Activated CD8-positive, alpha-beta T cell treated with anti-CD3 and anti-CD28 coated beads for 36 hours (primary cell): ENCODE measurements at places on chromosomes 4 and X. TPM values are rescaled to one million over a fixed set of nuclear protein-coding genes. Genes with fewer than 3 reads are reported as not detected.

GRCh38 chr4:20272411-20272872 lies 20.7 kb downstream of the SLIT2 start:
- H3K4me3 ChIP-seq: no peak overlapping the region
- H3K36me3 ChIP-seq: no peaks in the 10 kb centered on the region
- H3K27me3 ChIP-seq: no peaks in the 10 kb centered on the region
- no peaks in the 10 kb centered on the region for H3K4me1 ChIP-seq

- no peaks in the 10 kb centered on the region for H3K4me1 ChIP-seq
- H3K27me3 ChIP-seq: no peaks in the 10 kb centered on the region
- no peak overlapping the region for H3K4me3 ChIP-seq
- no peaks in the 10 kb centered on the region for H3K36me3 ChIP-seq
- H3K27ac ChIP-seq: no peak overlapping the region
- DNase-seq: peak; percentile 14
These were observed 23.3 kb downstream of the ARHGAP24 start for GRCh38 chr4:85498068-85498733.

DNA sequence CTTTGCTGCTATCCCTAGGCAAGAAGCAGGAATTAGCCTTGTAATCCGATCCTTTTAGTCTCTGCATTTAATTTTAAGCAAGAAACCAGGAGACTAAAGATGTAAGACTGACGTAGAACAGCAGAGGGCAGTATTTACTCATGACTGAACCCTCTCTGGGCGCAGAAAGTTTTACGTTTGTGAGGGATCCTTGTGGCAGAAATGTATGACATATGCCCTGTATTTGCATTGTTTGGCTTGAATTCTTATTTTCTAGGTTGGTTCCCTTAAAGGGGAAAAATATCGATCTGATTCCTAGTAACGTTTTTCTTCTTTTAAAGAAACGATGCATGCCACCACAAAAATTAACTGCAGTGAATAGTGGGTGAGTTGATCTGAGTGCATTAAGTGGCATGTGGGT lies 1.3 kb upstream of the FAT4 start:
- H3K4me1 ChIP-seq: peaks cover 33% of the 10 kb centered on the region
- H3K36me3 ChIP-seq: no peaks in the 10 kb centered on the region
- H3K27me3 ChIP-seq: peaks cover 57% of the 10 kb centered on the region
- H3K4me3 ChIP-seq: no peak overlapping the region

DNA sequence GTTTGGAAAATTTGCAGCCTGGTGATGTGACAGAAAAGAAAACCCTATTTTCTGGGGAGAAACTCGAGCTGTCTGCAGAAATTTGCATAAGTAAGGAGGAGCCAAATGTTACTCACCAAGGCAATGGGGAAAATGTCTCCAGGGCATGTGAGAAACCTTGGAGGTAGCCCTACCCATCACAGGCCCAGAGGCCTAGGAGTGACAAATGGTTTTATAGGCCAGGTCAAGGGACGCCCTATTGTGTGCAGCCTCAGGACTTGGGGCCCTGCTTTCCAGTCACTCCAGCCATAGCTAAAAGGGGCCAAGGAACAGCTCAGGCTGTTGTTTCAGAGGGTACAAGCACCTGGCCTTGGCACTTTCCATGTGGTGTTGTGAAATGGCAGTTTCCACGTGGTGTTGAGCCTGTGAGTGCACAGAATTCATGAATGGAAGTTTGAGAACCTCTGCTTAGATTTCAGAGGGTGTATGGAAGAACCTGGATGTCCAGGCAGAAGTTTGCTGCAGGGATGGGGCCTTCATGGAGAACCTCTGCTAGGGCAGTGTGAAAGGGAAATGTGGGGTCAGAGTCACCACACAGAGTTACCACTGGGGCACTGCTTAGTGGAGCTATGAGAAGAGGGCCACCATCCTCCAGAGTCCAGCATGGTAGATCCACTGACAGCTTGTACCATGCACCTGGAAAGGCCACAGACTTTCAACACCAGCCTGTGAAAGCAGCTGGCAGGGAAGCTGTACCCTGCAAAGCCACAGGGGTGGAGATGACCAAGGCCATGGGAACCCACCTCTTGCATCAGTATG lies 637.6 kb upstream of the EPHA5 start:
- no peaks in the 10 kb centered on the region for H3K4me1 ChIP-seq
- no peak overlapping the region for H3K4me3 ChIP-seq
- no peaks in the 10 kb centered on the region for H3K36me3 ChIP-seq
- no peaks in the 10 kb centered on the region for H3K27me3 ChIP-seq
- DNase-seq: no peak

The CXCL3 gene
- total RNA-seq: not detected

GRCh38 chr4:878796-879728 lies 53.1 kb downstream of the GAK start:
- peaks cover 34% of the 10 kb centered on the region for H3K36me3 ChIP-seq
- peak overlapping the region; percentile 99 for H3K27ac ChIP-seq
- H3K4me1 ChIP-seq: peaks cover 26% of the 10 kb centered on the region
- peak overlapping the region; percentile 69 for H3K4me3 ChIP-seq

DNA sequence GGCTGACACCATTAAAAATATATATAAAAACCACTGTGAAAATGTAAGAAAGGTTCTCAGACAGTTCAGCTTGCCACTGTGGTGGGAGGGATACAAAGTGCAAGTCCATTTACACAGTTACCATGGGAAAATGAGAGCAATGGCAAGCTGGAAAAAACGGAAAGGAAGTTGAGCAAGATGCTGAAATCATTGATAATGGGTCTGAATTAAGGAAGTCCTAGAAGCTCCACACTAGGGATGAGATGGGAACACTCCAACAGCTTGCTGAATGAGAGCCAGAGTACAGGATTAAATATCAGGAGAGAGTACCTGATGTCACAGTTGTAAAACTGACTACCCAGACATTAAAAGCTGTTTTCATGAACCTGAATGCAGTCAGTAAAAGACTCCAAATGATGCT lies 218.6 kb downstream of the PRDM5 start:
- no peaks in the 10 kb centered on the region for H3K4me1 ChIP-seq
- H3K27ac ChIP-seq: no peak overlapping the region
- peaks cover 2% of the 10 kb centered on the region for H3K27me3 ChIP-seq
- no peak for DNase-seq
- H3K4me3 ChIP-seq: no peak overlapping the region
- H3K36me3 ChIP-seq: no peaks in the 10 kb centered on the region

- H3K4me3 ChIP-seq: peak overlapping the region; percentile 82
- no peak for DNase-seq
- H3K27ac ChIP-seq: peak overlapping the region; percentile 72
- H3K27me3 ChIP-seq: no peaks in the 10 kb centered on the region
These were observed 4.8 kb downstream of the USP38 start for GRCh38 chr4:143189528-143189927.

DNA sequence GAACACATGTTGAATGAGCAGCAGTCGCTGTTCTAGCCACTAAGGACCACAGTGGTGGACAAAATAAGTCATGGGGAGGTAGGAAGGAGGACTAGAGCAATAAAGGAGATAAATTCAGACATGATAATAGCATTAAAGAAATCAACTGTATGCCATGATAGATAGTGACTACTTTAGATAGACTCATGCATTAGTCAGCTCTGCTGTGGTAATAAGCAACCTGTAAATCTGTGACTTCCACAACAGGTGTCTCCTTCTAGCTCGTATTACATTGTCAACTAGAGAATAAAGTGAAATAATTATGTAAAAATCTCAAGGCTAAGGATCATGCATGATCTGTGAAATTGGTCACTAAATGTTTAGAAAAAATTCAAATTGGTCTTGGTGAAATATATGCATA lies 77.9 kb downstream of the WWC2 start:
- peaks cover 19% of the 10 kb centered on the region for H3K27me3 ChIP-seq
- no peak for DNase-seq
- H3K36me3 ChIP-seq: no peaks in the 10 kb centered on the region
- H3K4me1 ChIP-seq: no peaks in the 10 kb centered on the region

- H3K36me3 ChIP-seq: no peaks in the 10 kb centered on the region
- no peaks in the 10 kb centered on the region for H3K4me1 ChIP-seq
- H3K4me3 ChIP-seq: no peak overlapping the region
- no peak overlapping the region for H3K27ac ChIP-seq
These were observed 528.9 kb downstream of the ZNF674 start for GRCh38 chrX:46016296-46016695.
